Endothelial cell of umbilical vein (primary cell): ENCODE measurements at places on chromosomes 6 and 20. TPM values are rescaled to one million over a fixed set of nuclear protein-coding genes. Genes with fewer than 3 reads are reported as not detected.

LAMA2 gene
- 0.75 and 0.99 TPM in 2 replicates for total RNA-seq

LINC00237 gene
- not detected in 2 replicates for total RNA-seq

DNA sequence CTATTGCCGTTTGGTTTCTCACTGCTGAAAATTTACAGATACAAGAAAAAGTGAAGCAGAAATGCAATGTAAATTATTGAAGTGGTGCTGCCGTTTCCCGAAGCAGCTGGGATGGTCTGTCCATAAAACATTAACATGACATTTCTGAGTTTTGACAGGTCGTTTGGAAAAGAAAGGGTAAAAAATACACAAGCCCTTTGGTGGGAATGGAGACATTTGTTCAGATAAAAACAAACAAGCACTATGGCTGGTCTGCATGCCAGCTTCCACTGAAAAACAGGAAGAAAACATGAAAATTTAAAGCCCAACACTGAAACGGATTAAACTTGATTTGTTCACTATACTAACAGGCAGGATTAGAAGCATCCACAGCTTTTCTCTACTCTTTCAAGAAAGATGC, 155.2 kb downstream of the FRK start:
- no peak for DNase-seq

SIRPD gene
- total RNA-seq: not detected in 2 replicates

DNA sequence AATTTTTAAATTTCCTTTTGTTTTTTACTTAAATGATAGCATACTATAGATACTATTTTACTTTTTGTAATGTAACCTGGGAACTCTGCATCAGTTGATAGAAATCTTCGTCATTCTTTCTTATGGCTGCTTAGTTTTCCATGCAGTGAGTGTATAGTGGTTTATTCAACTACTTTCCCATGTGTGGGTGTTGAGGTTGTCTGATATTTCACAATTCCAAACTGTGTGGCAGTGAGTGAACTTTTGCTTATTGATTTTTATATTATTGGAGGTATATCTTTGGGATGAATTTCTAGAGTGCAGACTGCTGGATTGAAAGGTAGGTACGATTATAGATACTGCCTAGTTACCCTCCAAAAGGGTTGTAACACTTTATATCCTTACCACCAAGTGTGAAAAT, 136.5 kb downstream of the CDKAL1 start:
- no peak for DNase-seq

SLC17A2 gene
- not detected in 2 replicates for total RNA-seq

GRCh38 chr6:32790306-32790705, 26.5 kb downstream of the HLA-DOB start:
- DNase-seq: no peak

DNA sequence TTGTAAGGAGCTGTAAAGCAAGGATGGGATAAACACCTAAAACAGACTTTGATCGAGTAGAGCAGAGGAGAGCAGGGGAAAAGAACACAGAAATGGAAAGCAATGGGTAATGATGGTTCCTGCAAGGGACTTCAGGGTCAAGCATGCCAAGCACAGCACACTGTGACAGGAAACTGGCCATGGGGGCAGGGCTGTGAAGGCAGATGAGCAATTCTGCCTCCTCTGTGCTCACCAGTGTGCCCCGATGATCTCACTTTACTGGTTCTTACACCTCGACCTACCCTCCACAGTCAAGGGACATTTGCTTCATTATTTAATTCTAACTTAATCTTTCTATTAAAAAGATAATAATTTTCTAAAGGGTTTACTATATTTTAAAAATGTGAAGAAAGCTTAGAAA, 21.6 kb upstream of the MYB start:
- no peak for DNase-seq

RIPPLY2 gene
- total RNA-seq: 0.53 TPM in 1 of 2 replicates, not detected in the other

- no peak for DNase-seq
Measured at GRCh38 chr20:5674176-5674660, 76.0 kb upstream of the SHLD1 start.

PROKR2 gene
- not detected in 2 replicates for total RNA-seq
